Stimulated activated CD8-positive, alpha-beta memory T cell treated with anti-CD3 and anti-CD28 coated beads, Interleukin-15, amount 100 ng/mL, for 1 hour (primary cell): ENCODE measurements at places on chromosomes 6 and 20.
A peak's percentile ranks its signal among the peaks of the same experiment; 100 is the strongest.

DNA sequence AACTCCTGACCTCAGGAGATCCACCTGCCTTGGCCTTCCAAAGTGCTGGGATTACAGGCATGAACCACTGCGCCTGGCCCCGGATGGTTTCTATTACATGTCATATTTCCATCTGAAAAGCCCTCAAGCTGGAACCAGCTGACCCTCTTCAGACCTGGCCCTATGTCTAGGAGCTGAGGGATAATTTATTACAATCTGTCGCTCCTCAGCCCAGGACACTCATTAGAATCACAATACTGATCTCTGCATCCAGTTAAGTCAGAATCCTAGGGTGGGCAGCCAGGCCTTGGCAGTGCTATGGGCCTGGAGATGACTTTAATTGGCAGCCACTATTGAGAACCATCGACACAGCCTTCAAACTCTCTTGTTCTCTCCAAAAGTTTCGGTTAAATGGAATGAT is 162.6 kb upstream of the SNX9 start:
- no peak for DNase-seq

DNA sequence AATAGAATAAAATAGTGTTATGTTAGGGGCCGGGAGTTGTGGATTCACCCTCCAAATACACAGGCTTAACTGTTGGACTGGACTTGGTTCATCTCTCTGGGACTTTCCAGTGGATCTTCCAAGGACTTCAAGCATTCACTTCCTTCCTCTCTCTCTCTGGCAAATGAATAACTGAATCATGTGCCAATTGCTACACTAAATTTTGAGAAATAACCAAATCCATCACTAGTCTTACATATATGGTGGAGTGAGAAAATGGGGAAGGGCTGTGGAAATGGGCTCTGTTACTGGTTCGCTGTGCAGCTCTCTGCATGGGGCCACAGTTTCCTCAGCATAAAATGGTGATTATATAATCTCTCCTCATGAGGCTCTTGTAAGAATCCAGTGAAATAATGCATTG is 6.8 kb upstream of the KIAA1755 start:
- no peak for DNase-seq

DNA sequence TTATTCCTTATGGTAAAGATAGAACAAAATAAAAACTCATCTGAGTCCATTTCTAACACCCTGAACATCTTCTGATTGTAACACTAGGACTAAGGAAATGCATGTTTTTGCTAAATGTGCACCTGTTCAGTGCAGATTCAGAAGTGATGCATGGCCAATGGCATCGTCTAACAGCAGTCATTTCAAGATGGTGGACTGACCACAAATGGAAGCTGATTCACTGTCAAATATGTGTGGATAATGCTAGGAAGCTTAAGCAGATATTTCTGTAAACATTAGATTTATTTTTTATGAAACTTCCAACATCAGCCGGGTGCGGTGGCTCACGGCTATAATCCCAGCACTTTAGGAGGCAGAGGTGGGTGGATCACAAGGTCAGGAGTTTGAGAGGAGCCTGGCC is 394.8 kb downstream of the SAMD5 start:
- DNase-seq, result no peak

- DNase-seq, result no peak
Measured at GRCh38 chr6:170189236-170189635, 101.6 kb downstream of the DLL1 start.

- no peak for DNase-seq
Measured at GRCh38 chr20:859751-860231, 26.3 kb downstream of the FAM110A start.

- no peak for DNase-seq
Measured at GRCh38 chr20:44309763-44310663, 989 bp downstream of the FITM2 start.

DNA sequence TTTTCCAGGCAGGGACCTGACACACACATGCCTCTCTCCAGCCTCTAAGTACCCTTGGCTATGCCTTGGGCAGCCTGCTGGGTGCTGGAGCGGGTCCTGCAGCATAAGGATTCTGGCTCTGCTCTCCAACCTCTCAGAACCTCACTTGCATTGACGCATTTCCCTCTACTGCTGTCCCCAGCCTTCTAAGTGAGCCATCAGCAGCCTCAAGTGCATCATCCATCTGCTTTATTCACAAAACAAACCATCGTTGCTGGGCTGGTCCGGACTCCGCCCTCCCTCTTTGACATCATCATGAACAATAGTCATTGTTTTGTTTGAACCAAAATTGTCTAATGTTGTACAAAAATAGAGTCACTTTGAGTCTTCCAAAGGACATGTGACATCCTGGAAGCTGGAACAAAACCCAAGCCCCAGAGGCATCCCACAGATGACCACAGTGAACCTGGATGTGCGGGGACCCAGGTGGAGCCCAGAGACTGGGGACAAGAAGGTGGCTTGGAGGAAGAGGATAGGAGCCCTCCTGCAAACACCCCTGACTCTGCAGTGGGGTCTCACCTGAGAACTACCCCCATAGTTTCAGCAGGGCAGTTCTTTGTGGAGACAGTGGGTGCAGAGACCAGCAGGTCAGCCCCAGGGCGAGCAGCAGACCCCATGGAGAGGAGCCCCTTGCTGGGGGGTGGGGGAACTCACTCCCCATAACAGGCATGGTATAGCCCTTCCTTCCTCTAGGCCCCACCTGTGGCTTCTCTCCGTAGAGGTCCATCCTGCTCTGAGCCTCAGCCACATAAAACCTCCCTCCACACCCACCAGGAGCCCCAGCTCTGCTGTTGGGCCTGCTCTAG is 230.1 kb downstream of the SYNDIG1 start:
- DNase-seq, result no peak

GRCh38 chr6:153073841-153074240 is 57.2 kb downstream of the RGS17 start:
- DNase-seq, result no peak

GRCh38 chr6:45657226-45657625 is 279.5 kb upstream of the SUPT3H start:
- no peak for DNase-seq

GRCh38 chr6:166258854-166259276 is 49.3 kb downstream of the PRR18 start:
- DNase-seq, result no peak

GRCh38 chr6:139373928-139374356 is 506 bp downstream of the CITED2 start:
- DNase-seq, result peak; percentile 8

GRCh38 chr20:11918981-11919380 is 1.3 kb downstream of the BTBD3 start:
- DNase-seq, result no peak

DNA sequence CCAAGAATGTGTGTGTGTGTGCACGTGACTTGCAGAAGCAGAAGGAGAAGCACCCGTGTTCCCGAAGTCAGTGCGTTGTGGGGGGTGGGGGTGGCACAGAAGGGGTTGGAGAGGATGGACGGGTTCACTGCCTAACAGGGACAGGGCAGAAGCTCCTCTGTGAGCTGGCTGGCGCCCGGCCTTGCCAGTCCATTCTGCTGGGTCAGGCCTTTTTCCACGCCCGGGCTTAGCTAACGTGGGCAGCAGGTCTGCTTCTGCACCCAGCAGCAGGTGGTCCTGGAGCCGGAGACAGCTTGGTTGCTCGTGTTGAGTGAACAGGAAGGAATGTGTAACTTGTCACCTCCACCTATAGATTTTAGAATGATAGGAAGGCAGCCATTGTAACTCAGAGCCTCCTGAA is 374.4 kb downstream of the CDH4 start:
- no peak for DNase-seq

DNA sequence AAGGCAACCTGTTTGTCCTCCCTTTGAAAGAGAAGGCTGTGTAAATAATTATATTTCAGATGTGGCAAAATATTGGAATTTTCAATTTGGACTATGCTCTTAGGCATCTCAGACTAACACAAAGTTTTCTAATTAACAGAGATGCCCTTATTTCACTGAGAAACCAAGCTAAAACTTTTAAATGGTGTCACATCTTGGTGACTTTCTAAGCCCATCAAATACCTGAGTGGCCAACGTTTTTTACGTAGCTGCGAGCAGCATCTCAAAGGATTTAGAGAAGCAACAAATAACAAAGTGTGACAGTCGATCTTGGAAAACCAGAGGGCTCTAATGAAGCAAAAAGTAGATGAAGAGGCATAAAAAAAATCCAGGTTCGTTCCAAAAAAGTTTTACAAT is 3.4 kb upstream of the HEY2 start:
- DNase-seq, result no peak

GRCh38 chr6:133277900-133278545 is 36.9 kb downstream of the EYA4 start:
- no peak for DNase-seq

GRCh38 chr6:88378639-88379038 is 212.5 kb upstream of the CNR1 start:
- DNase-seq, result no peak

- DNase-seq, result no peak
Measured at GRCh38 chr6:156978948-156979347, 201.8 kb downstream of the ARID1B start.

DNA sequence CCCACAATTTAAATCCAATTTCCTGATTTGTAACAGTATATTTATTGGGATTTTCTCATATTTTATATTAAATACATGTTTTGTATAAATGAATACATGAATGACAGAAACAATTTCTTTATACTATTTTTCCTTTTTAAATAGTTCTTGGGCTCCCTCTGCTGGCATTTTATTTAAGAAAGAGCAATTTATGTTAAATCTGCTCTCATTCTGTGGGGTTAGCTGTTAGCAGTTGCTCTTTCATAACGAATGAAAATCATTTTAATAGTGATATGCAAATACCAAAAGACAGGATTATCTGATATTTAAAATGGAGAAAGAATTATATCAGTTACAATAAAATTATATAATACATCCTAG is 118.3 kb downstream of the RALGAPA2 start:
- DNase-seq, result no peak

DNA sequence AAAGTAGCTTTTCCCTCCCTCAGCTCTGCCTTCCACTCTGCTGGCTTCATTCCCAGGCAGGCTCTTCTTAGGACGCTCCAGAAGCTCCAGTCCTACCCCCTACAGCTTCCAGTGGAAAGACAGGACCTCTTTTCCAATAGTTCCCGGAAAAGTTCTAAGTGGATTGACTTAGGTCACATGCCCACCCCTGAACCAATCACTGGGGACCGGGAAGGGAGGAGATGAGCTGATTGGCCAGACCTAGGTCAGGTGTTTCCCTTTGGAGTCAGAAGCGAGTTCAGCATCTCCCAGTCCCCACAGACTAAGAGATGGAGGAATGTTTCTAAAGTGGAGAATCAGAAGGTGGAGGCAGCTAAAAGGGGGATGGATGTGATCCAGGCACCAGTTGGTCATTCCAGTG is 62.9 kb upstream of the KCNG1 start:
- no peak for DNase-seq

- peak; percentile 6 for DNase-seq
Measured at GRCh38 chr6:105994591-105995390, 91.3 kb upstream of the PRDM1 start.

DNA sequence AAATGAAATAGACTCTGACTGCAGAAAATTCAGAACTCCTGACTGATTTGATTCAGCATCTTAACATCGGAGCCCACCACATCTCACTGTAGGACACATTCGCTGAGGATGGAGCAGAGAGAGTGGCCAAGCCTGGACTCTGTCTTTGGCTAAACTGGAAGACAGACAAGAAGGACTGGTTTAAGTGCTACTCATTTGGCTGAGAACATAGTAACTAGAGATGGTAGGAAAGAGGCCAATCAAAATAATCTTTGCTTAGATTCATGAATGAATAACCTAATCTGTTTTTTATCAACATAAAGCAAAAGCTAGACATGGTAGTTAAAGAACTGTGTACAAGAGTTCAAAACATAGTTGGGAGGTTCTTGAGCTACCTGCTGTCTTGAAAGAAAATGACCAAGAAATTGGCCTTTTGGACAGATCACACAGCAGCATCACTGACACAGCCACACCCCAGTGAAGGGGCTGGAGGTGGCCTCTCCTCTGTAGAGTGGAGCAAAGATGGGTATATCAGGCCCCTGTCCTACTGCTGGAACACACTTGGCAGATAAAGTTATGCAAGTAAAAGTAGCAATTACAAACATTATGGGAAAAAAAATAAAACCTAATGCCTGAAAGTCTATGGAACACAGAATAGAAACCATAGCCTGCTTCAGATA is 87.1 kb upstream of the NT5E start:
- no peak for DNase-seq

- no peak for DNase-seq
Measured at GRCh38 chr6:44022296-44022661, 105.0 kb downstream of the MRPL14 start.

DNA sequence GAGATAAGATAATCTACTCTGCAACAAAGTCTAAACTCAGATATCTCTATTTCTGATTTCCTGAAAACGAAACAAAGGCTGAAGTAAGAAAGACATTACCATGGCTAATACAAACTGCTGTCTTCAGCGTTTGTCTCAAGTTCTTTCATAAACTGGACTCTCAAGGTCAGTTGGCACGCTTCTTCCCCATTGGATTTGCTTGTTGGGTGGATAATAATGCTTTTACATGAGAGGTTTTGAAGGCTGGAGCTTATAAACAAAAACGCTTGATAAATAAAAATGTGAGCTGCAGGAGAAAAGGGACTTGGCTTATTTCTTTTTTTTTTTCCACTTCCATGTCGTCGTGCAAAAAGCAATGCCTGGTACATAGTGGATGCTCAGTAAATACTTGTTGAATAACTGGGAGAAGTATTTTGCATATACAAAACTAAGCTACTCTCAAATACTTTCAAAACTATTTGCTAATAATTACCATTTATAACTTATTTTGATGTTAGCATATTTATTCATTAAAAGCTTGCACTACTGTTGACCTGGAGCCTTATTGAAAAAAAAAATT is 65.7 kb upstream of the EEF1A1 start:
- no peak for DNase-seq

DNA sequence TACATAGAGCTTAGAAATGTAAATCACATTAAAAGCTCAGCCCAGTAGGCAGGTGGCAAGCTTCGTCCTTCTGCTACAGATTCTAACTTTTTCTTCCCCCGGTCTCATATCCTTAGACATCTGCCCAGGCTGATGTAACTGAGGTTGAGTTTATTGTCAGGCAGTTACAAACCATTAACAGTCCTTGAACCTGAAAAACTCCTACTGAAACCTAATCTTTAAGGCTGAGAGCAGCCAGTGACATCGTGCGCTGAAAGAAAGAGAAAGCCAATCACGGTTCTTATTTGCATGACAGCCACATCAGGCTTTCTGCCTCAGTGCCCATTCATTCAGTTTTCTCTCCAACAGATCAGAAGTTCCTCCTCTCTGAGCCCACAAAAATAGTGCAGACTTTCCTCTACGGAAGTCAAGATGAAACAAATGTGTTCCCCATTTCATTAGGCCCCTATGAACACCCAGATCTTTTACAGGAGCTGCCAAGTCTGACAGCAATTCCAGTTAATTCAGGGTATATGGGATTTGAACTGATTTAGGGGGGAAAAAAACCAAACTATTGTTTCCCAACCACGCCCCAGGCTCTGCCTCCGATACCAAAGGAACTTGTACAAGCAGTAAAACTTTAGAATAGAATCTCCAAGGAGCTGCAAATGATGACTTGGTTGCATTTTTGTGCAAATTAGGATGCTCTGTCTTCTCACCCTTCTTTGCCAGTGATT is at the start of gene NHSL1:
TSS of gene NHSL1 (minus strand) at position 192 of the 716 bp plus-strand sequence. CDS start 204 bp downstream, outside the sequence.
- DNase-seq, result no peak
